ENCODE measurements at places on chromosomes 1 and 21. TPM values are rescaled to one million over a fixed set of nuclear protein-coding genes. Genes with fewer than 3 reads are reported as not detected.
A peak's percentile ranks its signal among the peaks of the same experiment; 100 is the strongest.

UBXN10 gene
- total RNA-seq, result 2.9 TPM

IFI44L gene
- 4.3 TPM for total RNA-seq

KCNA3 gene
- total RNA-seq, result 1.4 TPM

- no peaks in the 10 kb centered on the region for H3K36me3 ChIP-seq
- H3K27ac ChIP-seq, result no peak overlapping the region
- no peak overlapping the region for H3K4me3 ChIP-seq
- H3K27me3 ChIP-seq, result no peaks in the 10 kb centered on the region
- DNase-seq, result no peak
- peaks cover 2% of the 10 kb centered on the region for H3K4me1 ChIP-seq
Observed at GRCh38 chr1:202213361-202214088, 19.9 kb downstream of the LGR6 start.

- peaks cover 3% of the 10 kb centered on the region for H3K4me1 ChIP-seq
- no peak overlapping the region for H3K27ac ChIP-seq
- H3K36me3 ChIP-seq, result no peaks in the 10 kb centered on the region
- no peak for DNase-seq
Observed at GRCh38 chr1:21955058-21955457, 17.9 kb upstream of the HSPG2 start.

- no peaks in the 10 kb centered on the region for H3K36me3 ChIP-seq
- no peak overlapping the region for H3K4me3 ChIP-seq
- H3K27me3 ChIP-seq, result no peaks in the 10 kb centered on the region
- no peak overlapping the region for H3K27ac ChIP-seq
- DNase-seq, result no peak
- H3K4me1 ChIP-seq, result no peaks in the 10 kb centered on the region
Observed at GRCh38 chr21:34054259-34054658, 19.1 kb upstream of the MRPS6 start.

DNA sequence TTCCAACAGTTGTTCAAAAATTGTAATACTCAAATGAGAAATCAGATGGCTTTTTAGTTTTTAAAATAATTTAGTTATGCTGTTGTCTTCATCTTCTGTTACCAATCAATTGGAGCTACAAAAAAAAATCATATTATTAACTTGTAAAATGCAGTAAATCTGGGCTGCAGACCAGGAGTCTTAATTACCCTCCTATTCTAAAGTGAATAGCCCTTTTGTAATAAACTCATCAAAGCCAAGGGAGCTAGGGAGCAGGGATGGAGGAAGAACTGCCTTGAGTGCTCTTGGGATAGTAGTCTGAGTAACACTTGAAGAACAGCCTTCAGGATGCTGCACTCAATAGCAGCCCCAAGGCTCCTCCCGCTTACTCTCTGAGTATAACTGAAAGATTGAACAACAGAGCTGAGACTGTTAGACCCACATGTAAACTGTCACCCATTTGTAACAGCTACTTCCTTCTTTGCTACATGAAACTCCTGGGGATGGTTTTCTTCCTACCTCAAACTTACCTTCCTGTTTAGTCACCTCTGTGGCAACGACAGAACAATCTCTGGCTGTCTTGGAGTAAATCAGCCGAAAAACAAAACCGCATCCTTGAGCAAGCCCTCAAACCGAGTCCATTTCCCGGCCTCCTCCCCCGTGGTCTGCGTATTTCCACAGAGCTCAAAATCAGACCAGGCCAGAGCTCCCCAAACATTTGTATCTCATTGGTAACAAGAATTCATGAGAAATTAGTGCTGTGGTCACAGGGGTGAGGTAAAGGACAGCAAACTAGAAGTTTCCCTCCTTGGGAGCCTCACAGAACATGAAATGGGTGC is 55.9 kb downstream of the CD58 start:
- no peaks in the 10 kb centered on the region for H3K27me3 ChIP-seq
- H3K27ac ChIP-seq, result no peak overlapping the region
- no peaks in the 10 kb centered on the region for H3K36me3 ChIP-seq
- DNase-seq, result no peak
- H3K4me1 ChIP-seq, result no peaks in the 10 kb centered on the region

GRCh38 chr1:152869808-152870419 is 8.2 kb upstream of the SMCP start:
- no peak overlapping the region for H3K27ac ChIP-seq
- DNase-seq, result peak; percentile 65
- H3K36me3 ChIP-seq, result no peaks in the 10 kb centered on the region
- H3K4me3 ChIP-seq, result no peak overlapping the region
- H3K4me1 ChIP-seq, result no peaks in the 10 kb centered on the region
- no peaks in the 10 kb centered on the region for H3K27me3 ChIP-seq

GRCh38 chr1:109208836-109209463 is 4.8 kb upstream of the SARS1 start:
- no peaks in the 10 kb centered on the region for H3K27me3 ChIP-seq
- H3K4me3 ChIP-seq, result no peak overlapping the region
- no peaks in the 10 kb centered on the region for H3K4me1 ChIP-seq
- no peaks in the 10 kb centered on the region for H3K36me3 ChIP-seq
- no peak overlapping the region for H3K27ac ChIP-seq

DNA sequence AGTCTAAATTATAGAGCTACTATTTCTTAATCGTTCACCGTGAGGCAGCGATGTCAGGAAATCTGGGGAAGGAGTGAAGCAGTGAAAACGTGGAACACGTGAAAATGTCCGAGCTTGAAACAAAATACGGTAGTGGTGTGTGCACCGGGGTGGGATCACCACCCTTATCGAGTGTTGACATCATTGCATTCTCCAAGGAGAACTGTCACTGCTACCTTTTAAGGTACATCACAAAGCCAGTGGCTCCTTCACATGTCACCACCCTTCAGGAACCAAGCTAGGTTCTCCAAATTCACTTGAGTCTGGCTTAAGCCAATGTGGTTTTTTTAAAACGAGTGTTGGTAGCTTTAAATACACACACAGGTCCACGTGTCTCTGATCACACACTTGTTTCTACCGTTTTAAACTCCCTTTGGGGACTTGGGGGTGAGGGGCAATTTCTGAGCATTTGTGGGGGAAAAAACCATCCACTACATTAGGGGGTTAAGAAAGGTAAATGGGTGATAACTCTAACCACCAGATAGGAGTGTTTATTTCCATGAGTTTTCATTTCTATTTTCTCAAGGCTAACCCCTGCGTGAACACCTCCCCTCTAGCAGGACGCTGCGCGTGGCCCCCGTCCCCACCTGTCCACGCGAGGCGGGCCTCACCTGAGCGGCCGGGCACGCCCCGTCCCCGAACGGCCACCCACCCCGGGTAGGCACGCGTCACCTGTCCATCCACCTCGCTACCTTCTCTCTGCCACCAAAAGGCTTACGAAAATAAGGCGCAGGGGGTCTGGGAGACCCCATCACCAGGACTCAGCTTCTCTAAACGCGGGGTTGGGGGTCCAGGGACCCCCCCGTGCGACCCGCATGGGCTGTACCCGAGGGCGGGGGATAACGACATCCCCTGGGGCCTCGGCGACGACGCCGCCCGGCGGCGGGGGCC is 978 bp downstream of the PRDM15 start:
- peaks cover 7% of the 10 kb centered on the region for H3K4me1 ChIP-seq
- DNase-seq, result peak; percentile 48
- H3K36me3 ChIP-seq, result no peaks in the 10 kb centered on the region
- H3K27ac ChIP-seq, result no peak overlapping the region

DNA sequence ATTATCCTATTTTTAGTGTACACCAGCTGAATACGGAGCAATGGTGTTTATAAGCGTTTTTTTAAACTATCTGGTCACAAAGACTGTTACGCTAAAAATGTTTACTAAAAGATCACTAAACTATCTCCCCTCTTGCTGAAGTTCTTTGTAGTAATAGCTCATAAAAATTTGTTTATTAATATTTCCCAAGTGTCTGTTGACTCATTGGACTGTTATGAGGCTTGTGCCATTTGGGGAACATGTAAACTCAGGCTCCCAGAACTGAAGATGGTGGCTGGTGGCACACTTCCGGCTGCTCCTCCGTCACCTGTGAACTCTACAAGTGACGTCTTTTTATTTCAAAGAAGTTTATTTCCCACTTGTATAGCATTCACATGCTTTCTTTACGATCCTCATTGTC is 46.3 kb downstream of the AIDA start:
- no peak overlapping the region for H3K27ac ChIP-seq
- no peak overlapping the region for H3K4me3 ChIP-seq
- H3K36me3 ChIP-seq, result no peaks in the 10 kb centered on the region
